ENCODE measurements at places on chromosomes 13 and 19.

GRCh38 chr19:17522988-17523872 is 11.8 kb downstream of the PGLS start:
- no peak for DNase-seq

DNA sequence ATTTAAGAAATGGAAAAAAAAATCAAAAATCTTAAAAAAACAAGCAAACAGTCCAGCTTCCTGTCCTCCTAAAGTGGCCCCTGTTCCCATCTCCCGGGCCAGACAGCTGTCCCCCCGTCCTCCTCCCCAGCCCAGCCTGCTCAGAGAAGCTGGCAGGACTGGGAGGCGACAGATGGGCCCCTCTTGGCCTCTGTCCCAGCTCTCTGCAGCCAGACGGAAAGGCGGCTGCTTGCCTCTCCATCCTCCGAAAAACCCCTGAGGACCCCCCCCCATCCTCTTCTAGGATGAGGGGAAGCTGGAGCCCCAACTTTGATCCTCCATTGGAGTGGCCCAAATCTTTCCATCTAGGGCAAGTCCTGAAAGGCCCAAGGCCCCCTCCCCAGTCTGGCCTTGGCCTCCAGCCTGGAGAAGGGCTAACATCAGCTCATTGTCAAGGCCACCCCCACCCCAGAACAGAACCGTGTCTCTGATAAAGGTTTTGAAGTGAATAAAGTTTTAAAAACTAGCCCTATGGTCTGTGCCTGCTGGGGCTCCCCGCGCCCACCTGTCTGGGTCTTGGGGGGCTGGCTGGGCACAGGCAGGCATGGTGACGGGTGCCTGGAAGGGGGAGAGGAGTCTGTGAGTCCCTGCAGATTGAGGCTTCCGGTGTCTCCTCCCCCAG is 3.8 kb downstream of the GADD45GIP1 start:
- DNase-seq, result no peak

- DNase-seq, result no peak
Measured at GRCh38 chr13:102915393-102915930, 69.6 kb downstream of the ERCC5 start.

DNA sequence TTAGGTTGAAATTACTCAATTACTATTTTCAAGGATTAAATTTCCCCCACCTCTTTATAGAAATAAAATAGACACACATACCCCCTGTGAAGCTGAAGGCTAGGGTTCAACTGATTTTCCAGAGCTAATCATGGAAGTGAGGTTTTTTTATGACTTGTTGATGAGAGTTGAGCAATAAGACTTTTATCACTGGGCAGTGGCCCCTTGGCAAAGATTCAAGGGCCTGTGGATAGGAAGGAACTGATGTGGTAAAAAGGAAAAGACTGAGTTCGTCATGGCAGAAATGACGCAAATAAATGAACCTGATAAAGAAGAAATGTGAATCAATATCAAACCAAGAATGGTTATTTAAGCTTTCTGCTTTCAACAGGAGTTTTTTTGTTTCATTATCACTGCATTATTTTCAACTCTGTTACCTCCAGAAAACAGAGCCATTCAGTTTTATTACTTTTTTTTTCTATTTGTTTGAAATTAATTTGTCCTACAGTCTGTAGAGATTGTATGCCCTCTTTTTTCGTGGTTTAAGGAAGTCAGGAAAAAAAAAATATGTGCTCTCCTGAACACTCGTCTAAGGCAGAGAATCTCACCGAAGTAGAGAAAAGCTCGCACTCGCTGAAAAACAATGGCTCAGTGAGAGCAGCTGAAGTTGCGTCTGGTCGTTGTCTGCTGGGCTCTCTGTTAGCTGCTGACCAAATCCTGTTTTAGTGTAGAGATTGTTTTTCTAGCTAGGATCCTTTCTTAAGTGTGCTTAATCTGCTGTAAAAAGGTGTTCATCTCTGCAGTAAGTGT is 38.9 kb downstream of the STOML3 start:
- DNase-seq, result no peak

DNA sequence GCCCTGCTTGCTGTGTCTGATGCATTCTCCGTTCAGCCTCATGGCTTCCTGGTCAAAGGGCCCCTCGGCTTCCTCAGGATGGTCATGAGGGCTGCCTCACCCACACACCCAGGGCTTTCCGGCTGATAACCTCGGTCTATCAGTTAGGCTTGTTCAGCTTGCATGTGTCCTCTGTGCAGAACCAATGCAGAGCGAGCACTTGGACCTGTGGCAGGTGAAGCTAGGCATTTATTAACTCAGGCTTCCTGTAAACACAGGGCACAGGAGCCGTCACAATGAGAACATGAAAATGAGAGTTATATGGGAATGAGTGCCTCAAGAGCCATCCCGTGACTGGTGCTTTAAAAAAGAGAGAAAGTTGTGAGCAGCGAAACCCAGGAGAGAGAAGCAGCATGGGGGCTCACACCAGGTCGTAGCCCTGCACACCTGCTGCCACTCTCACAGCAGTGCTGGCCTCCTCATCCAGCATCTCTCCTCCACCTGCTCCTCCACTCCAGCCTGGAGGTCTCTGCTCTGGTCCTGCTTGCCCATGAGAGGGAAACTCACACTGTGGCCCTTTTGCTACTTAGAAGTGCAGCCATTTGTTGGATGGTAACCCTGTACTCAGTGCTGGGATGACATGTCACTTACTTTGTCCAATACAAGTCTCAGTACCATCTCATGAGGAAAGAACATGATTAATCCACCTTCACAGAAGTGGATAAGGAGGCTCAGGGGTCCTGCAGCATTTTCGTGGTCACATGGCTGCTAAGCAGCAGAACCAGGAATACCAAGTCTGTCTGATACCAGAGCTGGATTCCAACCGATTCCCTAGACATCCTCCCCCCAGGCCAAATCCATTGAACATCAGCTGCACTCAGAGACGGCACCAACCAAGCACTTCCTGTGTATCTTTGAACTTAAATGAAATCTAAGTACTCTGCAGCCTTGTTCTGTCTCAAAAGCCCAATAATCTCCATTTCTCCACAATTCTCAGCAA is 50.5 kb upstream of the IRS2 start:
- DNase-seq, result no peak

DNA sequence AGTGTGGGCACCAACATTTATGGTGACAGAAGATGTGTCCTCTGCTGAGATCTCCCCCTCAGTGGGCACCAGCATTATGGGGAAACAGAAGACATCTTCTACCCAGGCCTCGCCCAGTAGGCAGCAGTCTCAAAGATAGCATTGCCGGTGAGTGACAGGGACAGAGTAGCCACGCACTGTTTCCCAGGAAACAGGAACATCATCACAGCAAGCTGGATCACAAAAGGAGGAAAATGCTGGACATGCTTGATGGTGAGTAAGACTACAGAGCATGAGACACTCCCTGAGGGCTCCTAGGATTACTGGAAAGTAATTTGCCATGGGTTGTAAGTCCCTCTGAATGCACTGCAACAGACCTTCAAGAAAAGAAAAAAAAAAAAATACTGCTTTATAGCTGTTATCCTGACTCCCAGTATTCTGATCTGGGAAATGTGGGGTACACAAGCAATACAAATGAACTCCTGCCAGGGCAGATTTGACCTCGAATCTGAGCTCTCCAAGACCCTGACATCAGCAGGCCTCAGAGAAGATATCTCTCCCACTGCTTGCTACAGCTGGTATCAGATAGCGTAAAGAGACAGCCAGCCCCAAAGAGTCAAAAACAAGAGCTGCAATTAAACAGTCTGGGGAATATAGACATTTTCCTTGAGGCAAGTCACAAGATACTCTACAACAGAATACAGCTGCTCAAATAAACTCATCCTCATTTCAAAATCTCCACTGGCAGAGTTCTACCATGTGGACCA is 180.4 kb downstream of the RBM26 start:
- no peak for DNase-seq

DNA sequence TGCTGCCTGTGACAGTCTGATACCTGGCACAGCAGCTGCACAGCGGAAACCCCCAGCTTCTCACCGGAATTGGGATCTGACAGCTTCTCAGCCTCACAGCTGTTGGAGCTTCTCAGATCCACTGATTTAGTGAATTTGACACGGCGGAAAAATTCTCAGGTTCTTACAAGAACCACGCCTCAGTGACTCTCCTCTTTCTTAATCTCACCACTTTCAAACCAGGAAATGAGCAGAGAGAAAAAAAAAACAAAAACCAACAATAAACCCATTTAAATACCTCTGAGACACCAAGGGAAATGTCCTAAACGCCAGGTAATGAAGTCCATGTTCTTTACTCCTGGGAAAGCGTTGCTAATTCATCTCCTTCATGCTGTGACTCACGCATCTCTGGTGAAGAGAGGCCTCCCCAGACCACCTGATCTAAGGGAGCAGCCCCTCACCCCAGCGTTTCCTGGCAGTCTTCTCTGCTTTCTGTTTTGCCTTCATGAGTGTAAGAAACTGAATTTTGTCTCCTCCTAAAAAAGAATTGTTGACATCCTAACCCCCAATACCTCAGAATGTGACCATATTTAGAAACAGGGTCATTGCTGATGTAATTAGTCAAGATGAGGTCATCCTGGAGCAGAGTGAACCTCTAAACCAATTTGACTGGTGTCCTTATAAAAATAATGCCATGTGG is 15.9 kb upstream of the IZUMO2 start:
- DNase-seq, result no peak
